Activated CD4-positive, alpha-beta memory T cell treated with anti-CD3 and anti-CD28 coated beads for 36 hours (primary cell): ENCODE measurements at places on chromosomes 12 and 14.
A peak's percentile ranks its signal among the peaks of the same experiment; 100 is the strongest.

GRCh38 chr14:94390372-94391086, 2.1 kb upstream of the SERPINA1 start:
- DNase-seq, result peak; percentile 56

DNA sequence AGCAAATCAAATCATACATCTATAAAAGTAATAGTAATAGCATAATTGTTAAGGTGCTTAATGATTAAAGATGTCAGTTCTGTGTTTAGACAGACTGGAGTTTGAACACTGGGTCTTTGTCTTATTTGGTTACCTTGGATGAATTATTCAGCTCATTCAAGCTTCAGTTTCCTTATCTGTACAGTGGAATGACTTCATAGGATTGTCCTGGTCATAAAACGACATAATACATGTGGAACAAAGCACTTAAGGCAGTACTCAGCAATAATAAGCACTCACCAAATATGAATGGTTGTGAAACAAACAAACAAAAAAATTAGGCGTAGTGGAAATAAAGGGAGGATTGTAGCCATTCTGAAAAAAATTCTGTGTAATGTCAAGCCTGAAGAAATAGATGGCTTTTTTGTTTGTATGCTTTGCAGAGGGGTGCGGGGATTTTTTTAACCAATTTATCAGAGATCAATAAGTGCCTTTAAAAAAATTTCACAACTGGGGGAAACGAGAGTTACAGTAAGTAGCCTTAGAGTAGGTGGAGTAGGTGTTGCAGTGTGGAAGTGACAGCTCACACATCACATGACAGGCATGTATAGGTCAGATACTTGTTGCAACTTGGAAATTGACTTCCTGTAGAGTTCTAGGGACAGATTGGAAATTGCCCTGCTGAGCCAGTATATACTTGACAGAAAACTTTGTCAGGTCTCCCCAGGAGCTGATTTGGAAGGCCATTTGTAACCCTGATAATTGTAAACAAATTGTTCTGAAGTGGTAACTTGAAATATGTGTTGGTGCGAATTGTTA, 157.7 kb downstream of the SLC15A5 start:
- no peak for DNase-seq

DNA sequence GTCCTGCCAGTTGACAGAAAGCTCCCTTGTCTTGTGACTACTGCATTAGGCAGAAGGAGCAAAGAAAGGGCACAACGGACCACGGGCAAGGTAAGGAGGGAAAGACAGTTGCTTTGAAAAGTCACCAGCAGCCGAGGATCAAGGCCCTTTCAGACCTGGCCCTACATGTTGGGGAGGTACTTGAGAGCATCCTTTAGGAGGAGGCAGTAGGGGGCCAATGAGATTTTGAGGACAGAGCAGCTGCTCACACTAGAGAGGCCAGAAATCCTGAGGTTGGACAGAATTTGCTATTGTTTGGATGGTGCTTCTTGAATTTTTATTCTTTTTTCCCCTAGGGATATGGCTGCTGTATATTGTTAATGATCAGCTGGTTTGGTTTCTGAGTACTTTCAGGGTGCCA, 135.5 kb upstream of the PZP start:
- DNase-seq, result no peak

- DNase-seq, result no peak
These were observed 64.3 kb downstream of the ANKS1B start for GRCh38 chr12:99920353-99920960.

DNA sequence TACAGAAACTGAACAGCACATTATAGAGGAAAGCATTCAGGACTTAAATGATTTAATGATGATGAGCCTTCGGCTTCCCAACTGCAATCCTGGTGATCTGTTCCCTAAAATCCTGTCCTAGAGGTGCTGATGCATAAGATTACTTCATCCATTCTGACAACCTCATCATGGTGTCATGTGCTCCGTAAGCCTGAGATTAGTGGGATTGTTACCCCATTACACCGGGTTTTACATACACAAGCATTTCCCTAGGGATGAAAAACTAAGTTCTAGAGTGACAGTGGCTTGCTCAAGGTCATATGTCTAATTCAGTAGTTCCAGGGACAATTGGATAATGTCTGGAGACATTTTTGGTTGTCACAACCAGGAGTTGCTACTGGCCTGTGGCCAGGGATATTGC, 2.5 kb upstream of the RNASE13 start:
- no peak for DNase-seq

GRCh38 chr14:85224241-85224640, 305.7 kb upstream of the FLRT2 start:
- DNase-seq, result no peak

- no peak for DNase-seq
These were observed 27.0 kb downstream of the P2RX7 start for GRCh38 chr12:121159467-121160307.

DNA sequence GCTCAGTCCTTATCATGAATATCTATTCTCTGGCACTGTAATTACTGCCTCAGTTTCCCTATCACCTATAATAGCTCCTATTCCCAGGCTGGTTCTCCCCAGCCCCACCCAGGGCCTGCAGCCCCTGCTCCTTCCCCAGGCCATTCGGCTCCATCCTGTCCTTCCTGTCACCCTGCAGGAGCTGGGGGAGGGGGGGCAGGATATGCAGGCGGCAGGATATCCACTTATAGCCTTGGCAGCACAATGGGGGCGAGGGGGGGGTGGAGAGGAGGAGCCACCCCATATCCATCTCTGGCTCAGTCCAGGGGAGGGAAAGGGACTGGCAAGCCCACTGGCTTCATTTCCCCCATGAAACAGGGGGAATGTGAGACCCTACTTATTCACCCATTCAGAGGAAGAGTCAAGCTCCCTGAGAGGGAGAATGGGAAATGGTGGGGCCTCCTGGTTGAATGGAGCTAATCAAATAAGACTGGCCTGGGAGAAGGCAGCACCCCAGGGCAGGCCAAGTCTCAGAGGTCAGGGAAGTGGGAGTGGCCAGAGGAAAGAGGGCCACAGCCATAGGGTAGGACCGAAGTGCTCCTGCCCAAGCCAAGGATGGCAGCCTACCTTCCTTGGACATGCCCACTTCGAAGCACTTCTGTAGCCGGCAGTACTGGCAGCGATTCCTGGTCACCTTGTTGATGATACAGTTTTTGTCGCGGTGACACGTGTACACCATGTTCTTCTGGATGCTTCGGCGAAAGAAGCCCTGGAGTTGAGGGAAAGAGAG, 7.8 kb upstream of the ITGB7 start:
- DNase-seq, result no peak

DNA sequence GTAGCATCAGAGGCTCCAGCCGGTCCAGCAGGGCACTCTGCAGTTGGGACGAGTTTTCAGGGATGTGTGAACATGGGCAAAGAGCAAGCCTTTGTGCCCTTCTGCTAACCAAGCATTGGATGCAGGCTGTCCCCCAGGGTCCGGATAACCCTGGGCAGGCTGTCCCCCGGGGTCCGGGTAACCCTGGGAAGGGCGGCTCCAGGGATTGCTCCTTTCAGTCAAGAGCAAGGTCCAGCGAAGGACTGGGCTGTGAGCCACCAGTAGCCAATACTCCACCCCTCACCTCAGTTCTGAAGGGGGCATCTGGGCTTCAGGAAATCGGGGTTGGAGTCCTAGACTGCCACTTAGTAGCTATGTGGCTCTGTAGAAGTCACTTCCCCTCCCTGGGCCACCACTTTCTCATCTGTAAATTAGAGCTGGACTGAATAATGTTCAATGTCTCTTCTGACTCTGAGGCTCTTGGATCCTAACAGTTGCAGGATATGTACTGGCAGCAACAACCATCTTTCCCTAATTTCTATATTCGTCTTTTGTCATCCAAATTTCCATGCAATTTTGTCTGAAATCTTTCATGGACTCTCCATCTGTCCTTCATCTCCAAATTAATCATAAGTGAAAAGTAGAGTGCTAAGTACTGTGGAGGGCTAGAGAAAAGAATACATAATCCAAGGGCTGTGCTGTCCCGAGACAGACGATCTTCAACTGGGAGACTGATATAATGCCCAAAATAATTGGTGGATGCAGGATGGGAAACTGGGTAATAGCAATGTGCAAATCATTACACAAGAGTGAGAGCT, 137.4 kb upstream of the NTF3 start:
- no peak for DNase-seq

GRCh38 chr14:71193663-71194062, 286.4 kb downstream of the PCNX1 start:
- no peak for DNase-seq
